ENCODE measurements at places on chromosomes 3 and 15. TPM values are rescaled to one million over a fixed set of nuclear protein-coding genes. Genes with fewer than 3 reads are reported as not detected.
A peak's percentile ranks its signal among the peaks of the same experiment; 100 is the strongest.

DNA sequence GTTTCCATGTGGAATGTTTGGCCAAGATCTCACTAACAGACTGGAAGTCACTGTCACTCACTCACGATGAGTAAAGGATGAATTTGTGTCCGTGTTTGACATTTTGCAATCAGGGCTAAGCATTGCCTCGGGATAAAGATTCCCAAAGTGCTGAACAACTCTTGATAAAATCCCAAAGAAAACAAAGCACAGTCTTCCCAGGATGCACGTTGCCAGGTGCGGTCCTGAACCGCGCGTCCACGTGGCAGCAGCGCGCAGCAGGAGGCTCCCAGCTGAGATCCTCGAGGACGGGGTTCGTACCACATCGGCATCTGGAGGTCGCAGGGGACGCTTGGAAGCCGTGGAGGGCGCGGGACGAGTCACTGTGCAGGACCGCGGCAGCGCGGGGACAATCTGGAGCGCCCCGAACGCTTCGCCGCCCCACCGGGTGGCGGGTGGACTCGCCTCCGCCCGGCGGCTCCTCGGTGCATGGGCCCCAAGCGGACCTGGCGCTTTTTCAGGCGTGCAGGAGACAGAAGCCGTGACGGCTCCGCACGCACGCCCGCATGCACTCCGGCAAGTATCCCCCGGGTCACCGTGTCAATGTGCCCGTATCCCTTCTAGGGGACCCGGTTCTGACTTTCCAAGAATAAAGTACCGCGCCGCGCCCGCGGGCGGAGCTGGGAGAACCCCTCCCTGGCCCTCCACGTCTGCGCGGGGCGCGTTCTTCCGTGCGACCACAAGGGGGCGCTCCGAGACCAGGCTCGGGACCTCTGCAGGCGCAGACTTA is 17.7 kb downstream of the CPN2 start:
- peak; percentile 95 for DNase-seq

- no peak for DNase-seq
Measured at GRCh38 chr3:183688874-183689273, 8.7 kb upstream of the YEATS2 start.

- DNase-seq = no peak
Measured at GRCh38 chr3:135145581-135145980, 350.5 kb downstream of the EPHB1 start.

DNA sequence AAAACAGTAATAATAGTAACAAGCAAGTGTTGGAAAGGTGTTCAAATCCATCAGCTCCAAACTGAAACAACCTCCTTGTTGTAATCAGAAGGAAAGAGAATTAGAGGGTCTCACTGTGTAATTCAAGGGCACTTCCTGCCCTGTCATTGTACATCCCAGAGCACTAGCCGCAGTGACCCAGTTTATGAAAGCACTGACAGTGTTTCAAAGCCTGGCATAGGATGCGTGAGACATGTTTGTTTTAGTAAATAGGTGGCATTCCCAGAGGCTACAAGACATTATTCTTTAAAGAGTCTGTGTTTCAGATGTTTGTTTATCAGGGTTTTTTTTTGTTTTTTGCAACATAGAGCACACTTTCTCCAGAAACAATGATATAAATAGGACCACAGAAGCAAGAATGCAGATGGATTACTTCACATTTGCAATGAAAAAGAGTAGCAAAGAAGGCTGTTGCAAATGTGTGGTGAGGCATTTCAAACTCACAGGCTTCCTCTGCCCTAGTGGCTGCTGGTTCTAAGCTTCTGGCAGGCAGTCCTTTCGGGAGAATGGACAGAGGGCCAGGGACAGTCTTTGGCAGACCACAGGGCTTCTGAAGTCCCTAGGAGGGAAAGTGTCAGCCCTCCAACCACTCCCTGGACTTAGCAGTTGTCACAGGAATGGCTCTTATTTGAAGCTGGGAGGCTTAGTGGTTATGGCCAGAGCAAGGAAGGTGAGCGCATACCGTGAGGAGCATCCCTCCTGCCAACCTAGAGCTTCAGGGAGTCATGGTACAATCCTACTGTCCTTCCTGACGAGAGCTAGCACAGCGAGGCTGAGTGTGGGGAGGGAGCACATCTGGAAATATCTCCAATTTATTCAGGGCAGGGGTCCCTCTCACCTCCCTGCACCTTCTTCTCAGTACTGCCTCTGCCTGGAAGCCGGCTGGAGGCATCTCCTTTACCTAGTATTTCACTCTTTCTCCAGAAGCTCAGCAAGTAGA is 31.4 kb upstream of the TIPARP start:
- DNase-seq = no peak

The REC114 gene
- total RNA-seq = not detected

- peak; percentile 18 for DNase-seq
Measured at GRCh38 chr15:101694261-101694660, 30.0 kb downstream of the TARS3 start.

All from WTC11 (cell line).